CD4-positive, alpha-beta T cell treated with Interleukin-6 at 100 ng/mL for 8 hours (primary cell): ENCODE measurements at places on chromosomes 11 and 22.

DNA sequence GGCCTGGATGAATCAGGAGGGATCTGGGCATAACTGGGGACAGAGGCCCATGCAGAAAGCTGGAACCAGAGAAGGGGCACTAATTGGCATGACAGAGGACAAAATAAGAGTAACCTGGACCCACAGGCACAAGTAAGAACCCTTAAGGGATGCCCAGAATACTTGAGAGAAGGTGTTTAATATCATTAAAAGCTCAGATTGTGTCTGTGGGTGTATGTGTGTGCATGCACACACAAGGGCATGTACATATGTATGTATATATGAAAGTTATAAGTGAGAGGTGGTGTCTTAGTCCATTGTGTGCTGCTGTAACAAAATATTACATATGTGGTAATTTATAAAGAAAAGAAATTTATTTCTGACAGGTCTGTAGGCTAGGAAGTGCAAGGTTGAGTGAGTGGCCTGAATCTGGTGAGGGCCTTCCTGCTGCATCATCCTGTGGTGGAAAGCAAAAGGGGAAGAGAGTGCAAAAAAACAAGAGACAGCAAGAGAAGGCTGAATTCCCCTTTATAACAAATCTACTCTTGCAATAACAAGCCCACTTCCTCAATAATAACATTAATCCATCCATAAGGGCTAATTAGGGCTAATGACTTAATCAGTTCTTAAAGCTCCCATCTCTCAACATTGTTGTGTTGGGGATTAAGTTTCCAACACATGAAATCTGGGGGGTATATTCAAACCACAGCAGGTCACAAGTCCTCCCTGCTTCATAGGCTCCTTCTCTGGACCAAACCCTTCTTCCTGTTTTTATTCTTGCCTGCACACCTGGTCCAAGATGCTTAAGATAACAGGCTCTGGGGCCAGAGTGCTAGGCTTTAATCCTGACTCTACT is 68.3 kb upstream of the POU2AF2 start:
- no peak for DNase-seq

- DNase-seq, result no peak
Measured at GRCh38 chr11:62543680-62544444, 2.7 kb downstream of the AHNAK start.

GRCh38 chr22:19715188-19715930 is 1.1 kb downstream of the SEPTIN5 start:
- DNase-seq, result no peak

GRCh38 chr11:96367342-96367741 is 22.4 kb downstream of the CCDC82 start:
- no peak for DNase-seq

DNA sequence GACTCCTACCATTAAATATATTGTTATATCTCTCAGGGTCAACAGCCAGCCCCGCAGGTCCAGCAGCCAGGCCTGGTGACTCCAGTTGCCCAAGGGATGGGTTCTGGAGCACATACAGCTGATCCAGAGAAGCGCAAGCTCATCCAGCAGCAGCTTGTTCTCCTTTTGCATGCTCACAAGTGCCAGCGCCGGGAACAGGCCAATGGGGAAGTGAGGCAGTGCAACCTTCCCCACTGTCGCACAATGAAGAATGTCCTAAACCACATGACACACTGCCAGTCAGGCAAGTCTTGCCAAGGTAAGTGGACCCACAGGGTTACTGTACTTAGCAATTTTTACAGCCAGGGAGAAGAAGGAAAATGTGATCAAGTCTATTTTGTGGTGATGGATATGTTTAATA is 35.1 kb downstream of the EP300 start:
- no peak for DNase-seq
